Upper lobe of left lung (tissue), 6 donors: ENCODE measurements at places on chromosomes 2 and 18. TPM values are rescaled to one million over a fixed set of nuclear protein-coding genes. Genes with fewer than 3 reads are reported as not detected.

CMPK2 gene
- 19.5 TPM for total RNA-seq

SERPINB13 gene
- total RNA-seq = not detected

RAX gene
- not detected for total RNA-seq

CLEC4F gene
- total RNA-seq = 0.15 TPM

BOK gene
- 143 TPM for total RNA-seq

TRIM43 gene
- not detected for total RNA-seq

CAVIN2 gene
- 44.0 TPM for total RNA-seq

G6PC2 gene
- not detected for total RNA-seq

ATP8B1 gene
- 29.3 TPM for total RNA-seq

TEKT4 gene
- 0.23 TPM for total RNA-seq

HOXD10 gene
- total RNA-seq = 0.47 TPM

EIPR1 gene
- 17.6 TPM for total RNA-seq

BCL2 gene
- 19.9 TPM for total RNA-seq

RBM45 gene
- 38.8 TPM for total RNA-seq

PROKR1 gene
- total RNA-seq = not detected
